Caki2 (cell line): ENCODE measurements at places on chromosomes 6 and 20. TPM values are rescaled to one million over a fixed set of nuclear protein-coding genes. Genes with fewer than 3 reads are reported as not detected.

GRCh38 chr20:33948480-33948879 lies 45.2 kb upstream of the RALY start:
- no peak for DNase-seq

GRCh38 chr20:12941025-12941424 lies 67.7 kb upstream of the SPTLC3 start:
- DNase-seq: no peak

DNA sequence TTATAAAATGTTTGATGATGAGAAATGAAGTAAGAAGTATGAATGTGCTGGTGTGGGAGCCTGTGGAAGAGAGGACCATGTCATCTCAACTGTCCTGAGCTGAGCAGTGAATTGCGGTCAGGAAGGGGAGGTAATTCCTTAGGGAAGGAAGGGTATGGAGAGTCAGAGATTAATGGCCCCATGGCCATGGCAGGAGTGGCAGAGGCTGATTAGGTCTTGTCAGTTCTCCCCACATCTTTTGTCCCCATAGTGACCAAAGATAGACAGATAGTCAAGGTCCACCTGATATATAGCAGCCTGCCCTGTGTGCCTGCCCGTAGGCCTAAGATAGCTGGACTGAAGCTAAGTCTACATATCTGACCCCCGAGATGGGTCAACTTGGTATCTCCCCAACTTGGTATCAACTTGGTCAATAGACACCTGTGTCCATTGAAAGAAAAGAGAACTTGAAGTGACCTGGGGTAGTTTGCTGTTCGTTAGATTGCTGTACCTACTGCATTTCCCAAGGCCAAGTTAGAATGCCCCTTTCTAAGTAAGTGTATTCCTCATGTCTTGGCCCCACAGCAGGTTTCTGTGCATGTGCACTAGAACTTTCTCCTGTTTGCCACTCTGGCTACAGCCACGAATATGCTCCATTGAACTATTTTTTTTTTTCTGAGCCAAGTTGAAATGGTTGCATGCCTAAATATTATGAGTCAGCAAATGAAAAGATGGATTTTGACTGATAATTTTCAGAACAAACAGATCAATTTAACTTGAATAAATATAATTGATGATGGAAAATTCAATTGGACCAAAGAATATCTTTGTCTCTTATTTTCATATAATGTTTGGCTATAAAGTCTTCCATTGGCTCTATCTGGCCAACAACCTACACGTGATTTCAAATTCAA lies 143.4 kb downstream of the ISM1 start:
- DNase-seq: no peak

DNA sequence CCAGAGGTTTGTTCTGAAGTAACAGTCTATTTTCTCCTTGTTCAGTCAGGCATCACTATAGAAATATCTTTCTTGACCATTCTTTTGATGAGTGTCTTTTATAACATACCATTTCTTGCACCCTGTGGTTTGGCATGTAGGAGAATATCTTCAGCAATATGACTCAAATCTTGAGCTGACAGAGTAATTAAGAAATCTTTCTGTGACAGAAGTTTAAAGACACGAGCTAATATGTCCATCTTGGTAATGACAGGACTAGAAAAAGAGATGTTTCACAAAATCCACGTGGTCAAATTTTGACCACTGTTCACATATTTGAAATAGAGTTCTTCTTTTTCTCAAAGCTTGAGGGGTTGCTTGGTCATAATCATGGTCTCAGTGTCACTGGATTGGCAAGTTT lies 149.9 kb downstream of the MYB start:
- no peak for DNase-seq

The SIRPD gene
- not detected in 2 replicates for total RNA-seq
